Stimulated activated CD4-positive, alpha-beta T cell treated with anti-CD3 and anti-CD28 coated beads, Interleukin-2, amount 100 ng/mL, for 24 hours (primary cell): ENCODE measurements at places on chromosomes 11 and 22.
A peak's percentile ranks its signal among the peaks of the same experiment; 100 is the strongest.

DNA sequence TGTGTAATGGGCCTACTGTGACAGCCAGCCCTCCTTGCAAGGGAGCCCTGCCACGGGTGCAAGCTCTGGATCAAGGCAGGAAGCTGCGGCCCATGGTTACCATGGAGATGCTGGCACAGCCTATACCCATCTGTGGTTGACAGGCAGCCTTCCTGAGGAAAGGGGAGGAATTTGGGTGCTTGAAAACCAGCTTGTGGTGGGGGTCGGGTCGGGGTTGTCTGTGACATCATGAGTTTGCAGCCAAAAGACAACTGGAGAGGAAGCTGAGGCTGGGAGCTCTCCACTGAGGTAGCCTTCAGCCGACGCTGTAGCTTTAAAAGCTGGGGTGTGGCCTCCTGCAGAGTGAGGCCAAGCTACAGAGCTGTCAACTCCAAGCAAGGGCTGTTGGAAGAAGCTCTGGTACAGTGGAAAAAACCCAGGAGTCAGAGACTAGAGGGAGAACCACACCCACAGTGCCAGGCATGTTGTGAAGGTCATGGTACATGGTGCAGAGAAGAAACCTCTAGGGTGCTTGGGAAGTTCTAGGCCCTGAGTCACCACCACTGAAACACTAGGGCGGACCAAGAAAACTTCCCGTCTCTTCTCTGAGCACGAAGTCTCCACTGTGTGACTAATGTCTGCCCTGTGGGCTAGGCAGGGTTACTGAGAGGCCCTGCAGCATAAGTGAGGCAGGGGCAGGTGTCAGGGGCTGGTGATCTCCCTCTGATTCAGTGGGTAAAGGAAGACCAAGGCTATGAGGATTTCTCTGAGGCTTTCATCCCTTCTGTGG lies 10.8 kb upstream of the LDHA start:
- DNase-seq = peak; percentile 78

- DNase-seq = peak; percentile 57
Observed at GRCh38 chr11:2092956-2093412, 46.2 kb downstream of the IGF2 start.

DNA sequence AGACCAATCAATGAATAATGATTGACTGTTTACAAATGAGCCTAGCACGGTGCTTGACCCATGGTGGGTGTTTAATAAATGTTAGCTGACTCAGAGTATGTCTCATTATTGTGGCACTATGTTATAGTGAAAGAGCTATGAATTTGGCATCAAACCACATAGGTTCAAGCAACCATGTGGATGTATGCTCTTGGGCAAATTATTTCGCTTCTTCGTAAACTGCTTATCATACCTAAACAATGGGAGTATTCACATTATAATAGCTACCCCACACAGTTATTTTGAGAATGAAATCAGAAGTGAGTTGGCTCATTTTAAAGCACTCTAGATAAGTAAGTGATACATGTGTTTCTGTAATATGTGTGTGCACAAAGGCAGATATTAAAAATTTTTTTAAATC lies 118.7 kb upstream of the HSD17B12 start:
- no peak for DNase-seq

- peak; percentile 94 for DNase-seq
Observed at GRCh38 chr22:20298803-20299745, 20.8 kb downstream of the DGCR6L start.

DNA sequence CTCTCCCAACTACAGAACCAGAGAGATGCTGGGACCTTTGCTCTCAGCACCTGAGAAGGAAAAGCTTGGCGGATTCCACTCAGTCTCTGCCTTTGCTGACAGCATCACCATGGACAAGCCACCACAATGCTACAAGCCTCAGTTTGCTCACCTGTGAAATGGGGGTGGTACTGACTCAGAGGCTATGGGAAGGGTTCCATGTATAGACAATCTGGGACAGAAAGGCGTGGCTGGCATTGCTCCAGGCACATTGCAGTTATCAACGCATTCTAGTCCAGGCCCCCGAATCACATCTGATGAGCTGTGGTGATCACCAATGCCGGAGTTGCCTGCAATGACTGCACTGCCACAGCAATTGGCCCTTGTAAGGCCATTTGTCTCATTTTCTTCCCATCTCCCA lies 72.6 kb downstream of the ISX start:
- DNase-seq = no peak

DNA sequence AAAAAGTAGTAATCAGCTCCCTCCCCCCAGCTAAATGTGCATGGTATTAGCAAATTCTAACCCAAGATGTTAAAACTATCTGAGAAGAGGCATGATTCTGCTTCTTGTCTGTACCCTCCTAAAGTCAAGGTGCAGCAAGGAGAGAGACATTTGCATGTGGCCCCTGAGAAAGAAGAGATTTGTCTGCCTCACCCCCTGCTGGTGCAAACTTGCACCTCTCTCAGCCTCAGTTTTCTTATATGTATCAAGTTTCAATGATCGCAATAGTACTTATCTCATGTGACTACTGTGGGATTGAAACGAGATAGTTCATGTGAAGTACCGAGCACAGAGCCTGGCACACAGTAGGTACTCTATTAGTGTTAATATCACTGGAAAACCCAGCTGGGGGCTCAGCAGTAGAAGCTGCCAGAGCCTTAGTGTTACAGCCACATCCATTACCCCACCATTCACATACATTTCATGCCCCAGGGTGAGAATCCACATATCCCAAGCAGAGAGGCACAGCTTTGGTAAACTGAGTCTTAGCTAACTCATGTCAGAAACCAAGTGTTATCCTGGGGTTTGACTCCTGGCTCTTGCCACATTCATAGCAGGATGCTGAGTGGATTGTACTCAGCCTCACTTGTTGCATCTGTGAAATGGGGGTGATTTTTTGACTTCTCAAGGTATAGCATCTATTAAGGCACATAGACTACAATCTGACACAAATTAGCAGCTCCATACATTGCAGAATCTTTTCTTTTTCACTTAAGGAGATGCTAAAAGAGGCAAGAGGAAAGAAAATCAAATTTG lies 24.9 kb downstream of the CD44 start:
- DNase-seq = peak; percentile 44

GRCh38 chr11:92596596-92597317 lies 372.1 kb downstream of the FAT3 start:
- DNase-seq = no peak

DNA sequence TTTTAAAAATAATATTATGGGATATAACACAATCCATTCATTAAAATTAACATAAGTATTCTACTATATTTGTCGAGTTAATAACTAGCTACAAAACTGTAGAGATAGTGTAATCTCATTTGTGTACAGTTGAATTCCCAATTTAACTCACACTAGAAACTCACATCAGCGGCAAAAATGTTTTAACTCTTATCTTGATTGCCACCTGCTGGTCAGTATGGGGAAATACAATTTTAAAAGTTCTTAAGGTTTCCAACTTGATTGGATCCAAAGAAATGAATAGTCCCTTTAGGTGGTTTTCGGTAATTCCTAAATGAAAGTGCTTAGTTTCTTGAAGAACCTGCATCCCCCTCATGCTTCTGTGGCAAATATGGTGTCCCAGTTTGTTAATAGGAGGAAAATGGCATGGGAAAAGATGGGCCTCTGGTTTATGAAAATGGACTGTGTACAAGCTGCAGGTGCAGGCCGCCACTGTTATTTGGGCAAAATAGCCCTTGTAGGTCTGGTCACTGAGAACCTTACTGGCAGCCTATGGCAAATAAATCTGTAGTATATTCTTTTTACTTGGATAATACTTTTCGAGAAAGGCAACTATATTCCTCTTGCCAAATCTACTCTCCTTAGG lies 33.7 kb upstream of the SLC17A6 start:
- no peak for DNase-seq

GRCh38 chr22:37193629-37194191 lies 5.7 kb upstream of the C1QTNF6 start:
- DNase-seq = peak; percentile 63

GRCh38 chr11:87299041-87299481 lies 261.3 kb downstream of the TMEM135 start:
- no peak for DNase-seq

GRCh38 chr11:134350381-134350780 lies 18.6 kb downstream of the GLB1L2 start:
- no peak for DNase-seq

DNA sequence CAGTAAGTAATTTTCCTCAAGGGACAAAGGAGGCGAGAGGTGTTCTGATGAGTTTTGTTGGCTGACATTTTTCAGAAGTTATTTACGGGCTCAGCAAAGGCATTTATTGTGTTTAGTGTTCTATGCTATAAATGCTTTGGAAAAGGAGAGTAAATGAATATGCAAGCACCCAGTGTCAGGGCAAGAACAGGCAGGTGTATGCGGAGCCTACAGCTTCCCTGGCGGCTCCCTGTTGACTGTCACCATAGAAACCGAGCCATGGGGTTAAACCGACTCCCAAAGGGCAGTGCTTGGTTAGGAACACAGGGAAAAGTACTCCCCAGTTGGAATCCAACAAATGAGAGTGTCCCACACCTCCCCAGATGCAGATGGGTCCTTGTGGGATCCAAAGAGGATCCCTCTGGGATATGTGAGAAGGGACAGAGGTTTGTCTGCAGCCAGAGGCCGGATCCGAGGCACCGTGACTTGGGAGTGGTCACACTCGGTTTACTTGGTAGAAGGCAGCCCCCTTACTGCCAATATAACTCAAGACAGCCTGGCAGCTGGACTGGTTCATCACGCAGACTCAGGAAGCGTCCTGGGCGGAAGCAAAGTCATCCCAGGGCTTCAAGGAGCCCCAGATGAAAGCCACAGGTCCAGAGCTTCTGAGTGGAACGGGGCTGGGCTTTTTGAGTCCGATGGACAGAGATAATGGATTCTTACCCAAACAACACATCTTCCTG lies 329.7 kb downstream of the CTTN start:
- DNase-seq = no peak

GRCh38 chr11:250274-250673 lies 13.5 kb downstream of the PSMD13 start:
- DNase-seq = no peak

GRCh38 chr22:34334893-34335292 lies 414.6 kb upstream of the LARGE1 start:
- DNase-seq = no peak

GRCh38 chr22:38704654-38705234 lies 1.0 kb upstream of the GTPBP1 start:
- no peak for DNase-seq

DNA sequence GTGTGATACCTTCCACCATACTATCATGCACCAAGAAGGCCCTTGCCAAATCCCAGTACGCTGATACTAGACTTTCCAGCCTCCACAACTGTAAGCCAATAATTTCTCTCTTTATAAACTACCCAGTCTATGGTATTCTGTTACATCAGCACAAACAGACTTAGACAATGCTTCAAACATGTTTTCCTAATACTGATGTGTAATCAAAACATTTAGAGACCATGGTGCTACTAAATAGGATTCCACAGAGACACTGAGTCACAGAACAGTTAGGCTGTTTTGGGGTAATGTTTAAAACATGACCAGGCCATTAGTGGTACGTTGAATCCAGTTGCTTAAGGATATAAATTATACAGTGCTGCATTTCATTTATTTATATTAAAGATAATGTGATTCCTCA lies 103.7 kb downstream of the PICALM start:
- no peak for DNase-seq

DNA sequence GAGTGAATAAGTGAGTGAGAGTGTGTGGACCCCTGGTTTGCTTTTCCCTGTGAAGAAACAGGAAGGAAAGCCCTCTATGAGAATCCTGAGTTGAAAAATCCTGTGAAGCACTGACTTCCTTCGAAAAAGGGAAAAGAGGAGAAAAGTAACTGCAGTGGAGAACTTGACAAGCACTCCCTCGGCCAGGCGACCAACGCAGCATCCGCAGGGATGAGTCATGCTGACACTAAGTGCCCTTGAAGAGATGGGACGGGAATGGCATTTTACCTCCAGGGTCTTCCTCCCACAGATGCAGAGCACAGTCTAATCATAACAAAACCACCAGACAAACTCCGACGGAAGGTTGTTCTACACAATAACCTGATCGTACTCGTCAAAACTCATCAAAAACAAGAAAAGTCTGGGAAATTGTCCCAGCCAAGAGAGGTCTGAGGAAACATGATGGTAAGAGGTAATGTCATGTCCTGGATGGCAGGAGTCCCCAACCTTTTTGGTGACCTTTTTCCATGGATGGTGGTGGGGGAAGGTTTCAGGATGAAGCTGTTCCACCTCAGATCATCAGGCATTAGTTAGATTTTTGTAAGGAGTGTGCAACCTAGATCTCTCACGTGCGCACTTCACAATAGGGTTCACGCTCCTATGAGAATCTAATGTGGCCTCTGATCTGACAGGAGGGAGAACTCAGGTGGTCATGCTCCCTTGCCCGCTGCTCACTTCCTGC lies 132.2 kb upstream of the B3GAT1 start:
- no peak for DNase-seq

DNA sequence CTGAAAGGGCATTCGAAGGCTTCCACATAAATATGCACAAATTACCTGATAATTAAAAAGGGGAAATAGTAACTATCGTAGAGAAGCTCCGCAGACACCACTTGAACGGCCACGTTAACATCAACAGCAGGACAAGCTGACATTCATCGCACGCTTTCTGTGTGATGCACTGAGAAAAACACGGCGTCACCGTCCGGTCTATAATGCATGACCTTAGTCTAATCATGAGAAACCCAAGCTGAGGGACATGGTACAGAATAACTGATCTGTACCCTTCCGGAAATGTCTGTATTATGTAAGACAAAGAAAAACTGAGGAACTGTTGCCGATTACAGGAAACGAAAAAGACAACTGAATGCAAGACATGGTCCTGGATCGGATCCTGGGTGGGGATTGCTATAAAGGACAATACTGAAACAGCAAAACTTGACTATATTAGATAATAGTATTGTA lies 678 bp upstream of the RANGAP1 start:
- peak; percentile 51 for DNase-seq

- no peak for DNase-seq
Observed at GRCh38 chr11:19345848-19346681, 105.3 kb upstream of the E2F8 start.

GRCh38 chr11:32088117-32088941 lies 2.5 kb upstream of the RCN1 start:
- peak; percentile 19 for DNase-seq

GRCh38 chr11:67099831-67100324 lies 19.2 kb upstream of the KDM2A start:
- DNase-seq = no peak

DNA sequence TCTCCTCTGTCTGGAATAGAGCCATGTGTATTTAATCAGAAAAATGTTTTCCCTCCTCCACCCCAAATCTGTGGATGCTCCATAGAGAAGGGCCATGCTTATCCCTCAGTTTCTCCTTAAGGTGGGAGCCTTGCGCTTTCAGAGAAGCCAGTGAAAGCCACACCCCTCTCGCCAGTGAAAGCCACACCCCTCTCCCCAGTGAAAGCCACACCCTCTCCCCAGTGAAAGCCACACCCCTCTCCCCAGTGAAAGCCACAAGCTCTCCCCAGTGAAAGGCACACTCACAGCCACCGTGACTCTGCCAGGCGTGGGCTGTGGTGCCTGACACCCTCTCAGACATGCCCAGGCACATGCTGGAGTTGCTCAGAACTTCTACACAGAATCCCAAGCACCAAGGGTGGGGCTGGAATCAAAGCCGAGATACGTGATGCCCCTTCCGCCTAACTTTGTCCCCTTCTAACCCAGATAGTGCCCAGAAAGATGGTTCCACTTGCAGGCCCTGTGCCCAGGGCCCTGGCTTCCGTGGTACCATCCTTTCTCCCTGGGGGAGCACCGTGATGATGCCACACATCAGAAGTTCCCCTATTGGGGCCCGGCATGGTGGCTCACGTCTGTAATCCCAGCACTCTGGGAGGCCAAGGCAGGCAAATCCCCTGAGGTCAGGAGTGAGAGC lies 16.5 kb upstream of the PRR5 start:
- DNase-seq = peak; percentile 82
